HS-27A (cell line): ENCODE measurements at places on chromosomes 3 and 15.

DNA sequence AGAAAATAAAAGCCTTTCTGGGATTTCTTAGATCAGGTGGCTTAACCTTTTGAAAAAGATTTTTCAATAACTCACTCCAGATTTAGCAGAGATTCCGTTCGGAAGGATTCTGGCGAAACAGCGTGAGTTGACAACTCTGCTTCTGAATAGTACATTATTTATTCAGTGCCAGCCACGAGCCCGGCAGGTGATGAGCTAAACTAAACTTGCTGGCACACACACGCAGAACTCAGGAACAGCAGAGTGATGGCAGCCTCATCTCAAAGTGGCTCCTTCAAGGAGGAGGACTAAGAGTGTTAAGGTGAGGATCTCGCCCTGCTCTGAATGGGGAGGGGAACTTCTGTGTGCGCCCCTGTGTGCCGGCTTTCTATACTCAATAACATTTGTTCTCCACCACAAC, 114.3 kb downstream of the FAM43A start:
- DNase-seq = no peak

GRCh38 chr15:51828621-51829375, 655 bp upstream of the TMOD3 start:
- peak; percentile 92 for DNase-seq

DNA sequence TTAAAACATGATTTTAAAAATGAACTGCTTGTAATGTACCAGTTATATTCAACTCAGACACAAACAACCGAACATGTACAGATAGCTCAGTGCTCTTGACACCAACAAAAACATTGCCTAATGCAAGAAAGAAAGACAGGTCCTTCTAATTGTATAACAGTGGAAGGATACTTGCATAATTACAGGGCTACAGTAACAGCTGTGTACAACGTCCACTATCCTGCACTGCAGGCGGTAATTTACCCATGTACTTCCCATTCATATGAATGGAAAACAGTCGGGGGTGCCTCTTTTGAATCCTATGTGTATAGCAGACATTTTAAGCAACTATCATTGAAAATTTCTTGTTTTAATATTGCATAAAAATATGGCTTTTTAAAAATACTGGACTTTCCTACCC, 41.1 kb upstream of the PLSCR5 start:
- no peak for DNase-seq

GRCh38 chr3:123318374-123318773, 116.6 kb downstream of the SEC22A start:
- no peak for DNase-seq

- DNase-seq = no peak
Observed at GRCh38 chr3:18657858-18658820, 233.0 kb upstream of the SATB1 start.

DNA sequence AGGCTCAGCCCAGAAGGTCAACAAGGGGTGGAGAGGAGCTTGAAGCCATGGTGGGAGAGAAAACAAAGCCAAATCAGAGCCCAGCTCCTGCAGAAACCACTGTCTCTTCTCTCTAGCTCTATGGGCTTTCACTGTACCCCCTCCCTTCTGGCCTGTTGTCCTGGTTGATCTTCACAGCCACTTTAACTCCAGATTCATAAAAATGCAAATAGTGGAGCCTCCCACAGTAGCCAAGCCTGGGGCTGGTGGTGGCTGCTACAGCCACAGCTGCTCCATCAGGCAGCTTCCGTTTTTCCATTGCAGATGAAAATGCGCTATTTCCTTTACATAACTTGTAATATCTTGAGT, 20.7 kb upstream of the CAV3 start:
- DNase-seq = no peak

GRCh38 chr15:99998661-99999101, 265.4 kb upstream of the LYSMD4 start:
- DNase-seq = no peak

GRCh38 chr3:62183969-62184368, 189.4 kb downstream of the FEZF2 start:
- DNase-seq = no peak

GRCh38 chr3:179735321-179735720, 82.5 kb downstream of the USP13 start:
- no peak for DNase-seq

- no peak for DNase-seq
Observed at GRCh38 chr3:188353426-188353825, 199.5 kb downstream of the LPP start.

DNA sequence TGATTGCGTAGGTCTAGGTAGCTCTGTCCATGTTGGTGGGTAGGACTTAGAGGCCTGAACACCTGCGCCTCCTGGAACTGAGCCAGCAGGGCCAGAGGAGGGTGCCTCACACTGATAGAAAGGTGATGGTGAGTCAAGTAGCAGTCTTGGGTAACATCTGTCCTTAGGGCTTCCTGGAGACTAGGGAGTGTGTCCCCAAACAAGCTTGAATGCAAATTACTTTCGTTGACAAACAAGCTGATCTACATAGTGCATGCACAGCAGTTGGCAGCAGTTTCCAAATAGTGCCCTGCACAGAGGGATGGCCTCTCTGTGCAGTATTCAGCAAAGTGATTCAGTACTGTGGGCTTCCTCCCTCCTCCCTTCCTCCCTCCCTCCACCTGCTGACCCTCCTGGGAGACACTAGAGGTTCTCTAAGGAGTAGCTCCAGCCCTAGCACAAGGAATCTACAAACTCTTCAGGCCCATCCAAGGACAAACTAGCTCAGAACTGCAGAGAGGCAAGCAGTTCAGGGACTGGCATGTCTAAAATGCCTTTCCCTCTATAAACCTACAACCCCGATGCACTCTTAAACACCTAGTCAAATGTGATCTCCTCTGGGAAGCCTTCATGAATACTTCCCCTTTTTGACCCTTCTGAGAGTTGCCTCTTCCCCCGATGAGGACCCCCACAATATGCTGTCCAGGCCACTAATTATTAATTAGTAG, 61.0 kb downstream of the TLE3 start:
- no peak for DNase-seq
